ENCODE measurements at places on chromosomes 1 and 21. TPM values are rescaled to one million over a fixed set of nuclear protein-coding genes. Genes with fewer than 3 reads are reported as not detected.

Gene CAMK1G
- not detected for total RNA-seq

Gene MUTYH
- total RNA-seq, result 14.6 TPM

Gene CELSR2
- total RNA-seq, result 8.6 TPM

Gene NECTIN4
- total RNA-seq, result 47.5 TPM

Gene TGFBR3
- 25.1 TPM for total RNA-seq

Gene KIAA0319L
- total RNA-seq, result 101 TPM

Gene ZZZ3
- 61.6 TPM for total RNA-seq

Gene AGT
- total RNA-seq, result not detected

Data from placental epithelial cell (primary cell).